Activated T-cell treated with anti-CD3 and anti-CD28 coated beads for 4 hours (primary cell): ENCODE measurements at places on chromosomes 12 and 14.
A peak's percentile ranks its signal among the peaks of the same experiment; 100 is the strongest.

DNA sequence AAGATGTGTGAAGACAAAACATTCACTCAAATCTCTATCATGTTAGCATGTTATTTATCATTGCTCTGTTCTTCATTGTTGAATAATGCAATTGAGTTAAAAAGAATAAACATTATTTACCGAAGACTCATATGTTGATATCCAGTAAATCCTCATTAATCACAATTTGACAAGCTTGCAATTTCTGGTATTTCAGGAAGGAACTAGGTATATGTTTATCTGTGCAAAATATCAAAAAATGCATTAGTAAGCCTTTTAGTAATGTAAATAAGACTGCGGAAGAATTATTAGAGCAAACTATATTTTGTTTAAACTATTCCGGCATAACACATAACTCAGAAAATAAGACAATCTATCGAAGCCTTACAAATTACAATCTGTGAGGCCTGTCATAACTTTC is 222.7 kb upstream of the NOVA1 start:
- DNase-seq = no peak

DNA sequence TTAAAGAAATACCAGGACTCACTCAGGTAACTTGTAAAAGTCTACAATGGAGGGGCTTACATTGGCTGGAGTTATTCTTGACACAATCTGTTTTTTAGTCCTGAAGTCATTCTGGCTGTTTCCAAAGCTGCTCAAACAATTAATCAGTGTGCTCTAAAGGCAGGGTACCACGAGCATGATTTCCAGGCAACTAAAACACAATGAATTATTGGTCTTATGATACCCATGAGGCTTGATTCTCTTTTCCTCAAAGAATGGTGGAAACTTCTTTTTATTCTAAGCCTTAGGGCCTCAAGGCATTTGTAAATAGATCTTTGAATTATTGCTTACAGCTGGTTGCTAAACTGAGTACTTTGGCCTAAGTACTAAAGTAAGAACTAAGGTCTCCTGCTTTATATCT is 199.8 kb upstream of the PDZRN4 start:
- no peak for DNase-seq

DNA sequence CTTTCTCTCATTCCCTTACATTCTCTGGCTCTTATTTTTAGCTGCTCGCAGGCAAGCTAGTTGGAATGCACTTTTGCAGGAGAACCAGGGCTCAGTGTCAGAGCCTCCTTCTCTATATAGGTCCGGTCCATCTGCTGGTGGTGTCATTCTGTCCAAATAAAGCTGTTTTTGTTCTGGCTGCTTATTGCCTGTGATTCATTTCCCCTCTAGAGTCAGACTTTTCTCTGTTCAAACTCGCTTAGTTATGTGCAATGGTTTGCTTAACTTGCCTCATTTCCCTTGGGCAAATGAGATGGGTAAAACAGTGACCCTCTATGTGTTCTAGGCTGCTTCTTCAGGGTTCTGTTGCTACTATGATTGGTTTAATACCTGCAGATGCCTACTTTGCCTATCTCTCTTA is 2.9 kb downstream of the SMARCD1 start:
- DNase-seq = no peak

- DNase-seq = no peak
These were observed 66.4 kb upstream of the FLRT2 start for GRCh38 chr14:85463512-85463911.

DNA sequence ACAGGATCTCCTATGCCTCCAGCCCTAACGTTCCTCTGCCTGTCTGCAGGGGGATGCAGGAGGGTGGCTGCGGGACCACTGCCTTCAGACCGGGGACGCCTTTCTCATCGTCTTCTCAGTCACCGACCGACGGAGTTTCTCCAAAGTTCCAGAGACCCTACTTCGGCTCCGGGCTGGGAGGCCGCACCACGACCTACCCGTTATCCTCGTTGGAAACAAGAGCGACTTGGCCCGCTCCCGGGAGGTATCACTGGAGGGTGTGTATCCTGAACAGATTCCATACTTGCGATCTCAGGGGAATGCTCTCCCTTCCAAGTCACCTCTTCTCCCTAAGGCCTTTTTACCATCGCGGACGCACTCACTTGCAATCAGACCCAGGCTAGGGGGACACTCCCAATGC is 3.0 kb downstream of the REM2 start:
- DNase-seq = no peak

GRCh38 chr12:24060089-24060488 is 110.6 kb upstream of the SOX5 start:
- DNase-seq = no peak

GRCh38 chr14:102772781-102773570 is 4.3 kb upstream of the TRAF3 start:
- DNase-seq = no peak

- no peak for DNase-seq
These were observed 4.1 kb upstream of the DYNC1H1 start for GRCh38 chr14:101960225-101960624.

GRCh38 chr12:49019443-49020324 is 1.1 kb upstream of the PRKAG1 start:
- DNase-seq = peak; percentile 28

- no peak for DNase-seq
These were observed 400.2 kb upstream of the OR4E1 start for GRCh38 chr14:22073801-22074200.
